ENCODE measurements at places on chromosomes 2 and 18.

- DNase-seq: no peak
Observed at GRCh38 chr2:207531032-207531952, 1.5 kb downstream of the CREB1 start.

- no peak for DNase-seq
Observed at GRCh38 chr2:8118940-8119781, 562.7 kb upstream of the ID2 start.

- DNase-seq: no peak
Observed at GRCh38 chr2:10868465-10869314, 43.0 kb upstream of the KCNF1 start.

- no peak for DNase-seq
Observed at GRCh38 chr2:47127862-47128543, 27.1 kb downstream of the STPG4 start.

- no peak for DNase-seq
Observed at GRCh38 chr18:77161383-77161782, 28.8 kb upstream of the MBP start.

- DNase-seq: no peak
Observed at GRCh38 chr2:3116371-3116770, 261.2 kb downstream of the EIPR1 start.

- no peak for DNase-seq
Observed at GRCh38 chr18:22683196-22683676, 249.9 kb upstream of the RBBP8 start.

GRCh38 chr2:20352230-20352578 lies 1.6 kb upstream of the PUM2 start:
- no peak for DNase-seq

GRCh38 chr18:55262021-55262560 lies 302.8 kb upstream of the CCDC68 start:
- DNase-seq: no peak

DNA sequence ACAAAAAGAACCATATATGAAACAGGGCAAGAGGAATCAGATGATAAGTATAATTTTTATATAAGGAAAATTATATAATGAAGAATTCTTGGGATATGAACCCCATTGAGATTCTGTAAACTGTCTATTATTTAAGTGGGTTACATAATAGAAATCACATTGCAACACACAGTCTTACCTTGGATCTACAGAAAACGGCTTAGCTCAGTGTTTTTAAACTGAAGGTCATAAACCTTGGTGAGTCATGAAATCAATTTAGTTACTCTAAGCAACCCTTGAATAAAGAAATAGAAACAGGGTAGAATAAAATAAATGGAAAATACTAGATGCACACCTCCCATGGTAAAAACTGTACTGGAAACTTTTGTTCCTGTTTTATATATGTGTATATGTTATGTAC lies 50.7 kb downstream of the METTL8 start:
- DNase-seq: no peak

DNA sequence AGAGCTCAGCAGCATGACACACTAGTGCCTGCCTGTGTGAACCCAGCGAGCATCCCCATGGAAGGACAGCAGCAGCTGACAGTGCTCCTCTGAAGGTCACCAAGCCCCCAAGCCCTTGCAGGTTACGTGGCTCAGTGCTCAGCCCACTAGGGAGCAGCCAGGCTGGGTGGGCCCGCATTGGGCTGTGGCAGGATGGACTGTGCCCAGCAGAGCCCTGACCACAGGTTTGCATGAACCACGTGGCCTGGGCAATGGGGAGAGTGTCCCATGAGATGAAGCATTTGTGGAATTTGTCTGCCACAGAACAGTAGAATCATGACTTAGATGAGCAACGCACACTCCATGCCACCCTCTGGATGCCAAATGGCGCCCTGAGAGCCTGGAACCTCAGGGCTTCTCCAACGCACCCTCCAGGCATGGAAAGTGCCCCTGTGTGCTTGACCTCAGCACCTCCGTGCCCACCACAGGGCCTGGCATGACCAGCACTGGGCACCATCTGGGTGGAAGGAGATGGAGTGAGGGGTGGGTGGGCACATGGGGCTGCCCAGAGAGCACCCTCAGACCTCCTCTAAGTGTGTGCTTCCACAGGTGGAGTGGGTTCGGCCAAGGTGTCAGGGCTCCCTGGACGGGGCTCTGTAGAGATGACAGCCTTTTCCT lies 216.1 kb upstream of the RAB6C start:
- DNase-seq: no peak

GRCh38 chr2:149019768-149020167 lies 18.7 kb upstream of the LYPD6B start:
- DNase-seq: no peak

- DNase-seq: no peak
Observed at GRCh38 chr2:120315367-120316033, 30.4 kb upstream of the INHBB start.

GRCh38 chr2:180077295-180077906 lies 70.3 kb upstream of the CWC22 start:
- no peak for DNase-seq

- DNase-seq: no peak
Observed at GRCh38 chr2:39118786-39119499, 1.9 kb downstream of the SOS1 start.

DNA sequence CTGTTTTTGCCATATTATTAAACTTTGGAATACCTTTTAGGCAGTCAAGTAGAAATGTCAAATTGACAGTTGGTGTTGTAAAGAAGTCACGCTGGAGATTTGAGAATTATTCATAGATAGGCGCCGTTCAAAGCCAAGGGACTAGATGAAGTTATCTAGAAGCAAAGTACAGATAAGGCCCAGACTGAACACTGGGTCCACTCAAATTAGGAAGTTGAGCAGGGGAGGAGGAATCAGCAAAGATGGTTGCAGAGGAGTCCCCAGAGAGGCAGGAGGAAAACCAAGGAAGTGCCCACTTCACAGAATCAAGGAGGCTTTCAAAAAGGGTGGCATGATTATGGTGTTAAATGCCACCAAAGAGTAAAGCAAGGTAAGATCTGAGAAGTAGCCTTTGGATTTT lies 9.6 kb upstream of the ALS2 start:
- DNase-seq: no peak

DNA sequence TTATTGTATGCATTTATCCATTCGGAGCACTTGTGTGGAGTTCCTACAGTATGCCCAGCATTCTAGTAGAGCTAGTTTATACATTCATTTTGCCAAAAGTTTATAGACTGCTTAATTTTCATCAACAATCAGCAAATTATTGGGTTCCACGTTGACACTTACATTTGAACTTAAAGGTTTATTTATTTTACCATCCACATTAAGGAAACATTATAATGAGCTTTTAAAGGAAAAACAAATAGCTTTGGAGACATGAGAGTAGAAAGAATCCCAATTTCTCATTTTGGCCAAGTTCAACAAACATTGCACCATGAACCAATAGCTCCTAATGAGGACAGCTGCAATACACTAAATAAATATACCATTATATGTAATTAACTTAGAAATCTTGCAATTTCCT lies 501.2 kb upstream of the SMIM21 start:
- no peak for DNase-seq

- no peak for DNase-seq
Observed at GRCh38 chr2:19488009-19488691, 129.7 kb upstream of the OSR1 start.
